ENCODE measurements at places on chromosomes 6 and 20. TPM values are rescaled to one million over a fixed set of nuclear protein-coding genes. Genes with fewer than 3 reads are reported as not detected.

The IMPG1 gene
- not detected for total RNA-seq

DNA sequence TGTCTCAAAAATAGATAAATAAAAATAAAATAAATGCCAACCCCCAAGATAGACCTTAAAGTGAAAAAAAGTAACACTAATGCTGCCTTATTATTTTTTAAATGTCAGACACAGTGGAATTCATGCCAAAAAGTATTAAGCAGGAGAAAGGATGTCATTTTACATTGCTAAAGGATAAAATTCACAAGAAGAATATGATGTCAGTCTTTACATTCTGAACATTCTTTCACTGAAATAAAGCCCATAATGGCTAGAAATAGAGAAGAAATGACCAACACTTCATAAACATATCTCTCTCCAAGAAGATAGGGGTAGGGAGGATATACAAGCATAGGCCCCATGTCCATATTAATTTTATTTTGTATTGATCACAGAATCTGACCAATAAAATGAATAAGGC, 47.4 kb downstream of the SLC23A2 start:
- DNase-seq: no peak

DNA sequence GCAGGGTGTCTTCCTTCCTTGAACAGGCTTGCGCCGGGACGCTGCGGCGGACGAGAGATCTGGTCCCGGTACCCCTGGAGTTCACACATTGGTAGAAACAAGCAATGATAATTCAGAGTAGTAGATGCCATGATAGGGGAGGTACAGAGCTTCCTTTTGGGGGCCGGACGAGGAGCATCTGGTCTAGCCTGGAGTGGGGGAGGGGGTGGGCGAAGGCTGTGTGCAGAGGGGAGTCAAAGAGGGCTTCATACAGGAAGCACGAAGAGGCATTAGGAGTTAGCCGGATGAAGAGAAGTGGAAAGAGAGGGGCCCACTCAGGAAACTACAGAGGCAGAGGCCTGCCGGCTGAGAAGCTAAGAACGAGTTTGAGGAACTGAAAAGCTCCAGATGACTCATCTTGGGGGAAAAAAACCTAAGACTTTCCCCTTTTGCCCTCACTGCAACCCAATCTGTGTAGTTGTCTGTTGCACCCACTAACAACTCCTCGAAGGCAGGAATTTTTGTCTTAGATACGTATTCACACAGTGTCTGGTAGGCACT, 611 bp downstream of the CNPY3 start:
- no peak for DNase-seq

DNA sequence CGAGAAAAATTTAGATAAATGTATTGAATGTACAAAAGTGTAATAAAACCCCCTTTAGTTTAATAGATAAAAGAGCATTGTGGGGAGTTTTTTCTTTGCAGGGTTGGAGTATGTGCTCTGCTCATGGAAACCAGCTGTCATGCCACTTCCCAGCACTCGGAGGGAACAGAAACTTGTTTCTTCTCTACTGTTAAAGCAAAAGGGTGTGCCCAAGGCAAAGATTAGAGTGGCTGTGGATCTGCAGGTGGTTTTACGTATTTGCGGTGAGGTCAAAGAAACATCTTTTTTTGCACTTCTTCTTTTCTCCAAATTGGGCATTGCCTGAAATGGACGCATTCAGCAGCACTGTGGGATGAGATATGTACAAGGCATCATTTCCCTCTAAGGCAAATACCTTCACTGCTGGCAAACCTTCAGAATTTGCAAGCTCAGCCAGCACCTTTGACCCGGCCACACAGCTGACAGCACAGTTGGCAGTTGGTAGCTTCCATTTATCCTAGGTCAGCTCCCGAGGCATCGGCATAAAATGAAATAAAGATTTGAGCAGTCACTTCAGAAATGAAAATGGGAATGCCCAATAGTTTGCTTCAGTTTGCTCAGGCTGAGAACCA, 178.4 kb upstream of the EYA4 start:
- no peak for DNase-seq

The BANF2 gene
- total RNA-seq: not detected

DNA sequence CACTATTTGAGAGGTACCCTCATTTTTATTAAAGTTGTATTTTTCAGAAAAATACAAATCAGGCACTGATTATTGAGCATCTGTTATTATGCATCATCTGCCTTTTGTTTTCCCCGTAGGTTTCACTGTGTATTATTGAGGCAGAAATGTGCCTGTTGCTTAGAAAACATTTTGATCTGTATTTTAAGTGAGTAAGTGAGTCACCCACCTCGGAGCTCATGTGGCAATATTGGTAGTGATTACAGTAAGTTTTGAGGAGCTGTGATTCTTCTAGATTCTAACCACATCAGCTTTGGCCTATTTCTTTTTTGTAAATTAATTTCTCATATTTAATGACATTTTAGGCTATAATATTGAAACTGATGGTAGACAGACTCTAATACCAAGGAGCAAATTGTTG, 59.6 kb upstream of the LAMP5 start:
- DNase-seq: no peak

Data from H9 (cell line).